Astrocyte (in vitro differentiated cells and primary cell): ENCODE measurements at places on chromosomes 4 and X. TPM values are rescaled to one million over a fixed set of nuclear protein-coding genes. Genes with fewer than 3 reads are reported as not detected.

Gene SSX1
- not detected in 2 replicates for total RNA-seq

Gene STARD8
- 1.0 and 1.3 TPM in 2 replicates for total RNA-seq

Gene CT45A1
- not detected in 2 replicates for total RNA-seq

Gene NLGN4X
- total RNA-seq: 11.3 and 11.5 TPM in 2 replicates

Gene MTTP
- 0.29 and 0.41 TPM in 2 replicates for total RNA-seq

Gene PRDM8
- total RNA-seq: 0.19 and 0.25 TPM in 2 replicates

Gene PLS3
- total RNA-seq: 310 and 313 TPM in 2 replicates

Gene IBSP
- total RNA-seq: not detected in 2 replicates

Gene BANK1
- total RNA-seq: 1.3 and 2.0 TPM in 2 replicates

Gene ZNF157
- total RNA-seq: 0.17 and 0.54 TPM in 2 replicates

Gene CENPE
- 3.7 and 5.6 TPM in 2 replicates for total RNA-seq

Gene ITIH6
- total RNA-seq: not detected in 2 replicates
